ENCODE measurements at places on chromosomes 7 and 10.

DNA sequence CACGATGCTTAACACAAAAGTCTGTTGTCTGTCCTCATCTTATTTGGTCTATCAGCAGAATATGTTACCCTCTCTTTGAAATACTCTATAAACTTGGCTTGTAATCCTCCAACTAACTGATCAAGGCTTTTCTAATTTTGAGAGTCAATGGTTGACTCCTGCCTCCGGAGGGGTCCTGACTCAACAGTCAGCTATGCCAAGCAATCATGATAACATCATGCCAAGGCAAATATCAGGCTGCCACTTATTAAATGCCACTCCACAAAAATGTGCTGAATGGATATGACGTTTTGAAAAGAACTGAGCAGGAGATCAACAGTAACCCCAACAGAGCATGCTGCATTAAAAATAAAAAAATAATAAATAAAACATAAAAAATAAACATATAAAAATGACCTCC is 116.1 kb downstream of the PARD3 start:
- DNase-seq, result no peak

- DNase-seq, result no peak
Measured at GRCh38 chr7:142098004-142098403, 13.5 kb upstream of the MGAM2 start.

- DNase-seq, result no peak
Measured at GRCh38 chr10:109744020-109744419, 179.3 kb downstream of the XPNPEP1 start.

GRCh38 chr7:65235586-65235985 is 138.1 kb upstream of the ZNF92 start:
- DNase-seq, result no peak

DNA sequence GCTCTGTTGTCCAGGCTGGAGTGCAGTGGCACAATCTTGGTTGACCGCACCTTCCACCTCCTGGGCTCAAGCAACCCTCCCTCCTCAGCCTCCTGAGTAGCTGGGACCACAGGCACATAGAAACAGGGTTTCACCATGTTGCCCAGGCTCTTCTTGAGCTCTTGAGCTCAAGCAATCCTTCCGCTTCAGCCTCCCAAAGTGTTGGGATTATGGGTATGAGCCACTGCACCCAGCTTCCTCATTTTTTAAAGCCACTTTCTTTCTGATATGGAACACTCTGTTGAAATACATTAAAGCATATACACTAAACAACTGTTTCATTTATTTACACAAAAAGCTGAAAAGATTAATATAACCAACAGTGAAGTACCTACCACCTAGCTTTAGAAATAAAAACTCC is 117.2 kb downstream of the CLEC2L start:
- DNase-seq, result no peak

DNA sequence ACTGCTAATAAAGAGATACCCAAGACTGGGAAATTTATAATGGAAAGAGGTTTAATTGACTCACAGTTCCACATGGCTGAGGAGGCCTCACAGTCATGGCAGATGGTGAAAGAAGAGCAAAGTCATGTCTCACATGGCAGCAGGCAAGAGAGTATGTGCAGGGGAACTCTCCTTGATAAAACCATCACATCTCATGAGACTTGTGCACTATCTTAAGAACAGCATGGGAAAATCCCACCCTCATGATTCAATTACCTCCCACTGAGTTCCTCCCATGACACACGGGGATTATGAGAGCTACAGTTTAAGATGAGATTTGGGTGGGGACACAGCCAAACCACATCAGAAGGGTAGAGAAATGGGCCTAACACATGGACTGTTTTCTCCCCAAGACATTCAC is 156.3 kb downstream of the CCDC71L start:
- no peak for DNase-seq

DNA sequence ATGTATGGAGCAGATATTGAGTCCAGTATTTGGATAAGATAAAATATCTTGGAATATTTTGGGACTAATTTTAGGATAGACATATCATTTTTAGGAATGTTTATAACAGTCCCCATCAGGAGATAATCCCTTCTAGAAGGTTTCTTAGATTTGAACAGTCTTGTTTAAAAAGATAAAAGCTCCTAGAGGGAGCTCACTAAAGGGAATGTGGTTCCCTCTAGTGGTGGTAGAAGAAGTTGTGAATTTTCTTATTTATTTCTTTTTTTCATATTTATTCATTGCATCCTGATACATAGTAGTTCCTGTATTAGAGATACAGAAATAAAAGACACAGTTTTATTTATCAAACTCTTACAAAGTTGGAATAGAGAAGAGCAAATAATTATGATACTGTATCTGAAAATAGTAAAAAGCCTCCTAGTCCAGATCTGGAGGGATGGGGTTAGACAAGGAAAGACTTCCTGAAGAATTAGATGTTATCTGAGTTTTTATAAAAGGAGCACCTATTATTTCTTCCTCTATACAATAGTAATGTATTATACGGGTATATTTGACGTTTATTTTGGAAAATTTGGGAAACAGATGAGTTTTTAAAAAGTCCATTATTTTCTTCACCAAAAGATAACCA is 24.5 kb upstream of the KLF14 start:
- no peak for DNase-seq

- DNase-seq, result no peak
Measured at GRCh38 chr10:127694580-127695193, 42.3 kb upstream of the FOXI2 start.

- DNase-seq, result no peak
Measured at GRCh38 chr7:36939816-36940215, 215.5 kb upstream of the AOAH start.

DNA sequence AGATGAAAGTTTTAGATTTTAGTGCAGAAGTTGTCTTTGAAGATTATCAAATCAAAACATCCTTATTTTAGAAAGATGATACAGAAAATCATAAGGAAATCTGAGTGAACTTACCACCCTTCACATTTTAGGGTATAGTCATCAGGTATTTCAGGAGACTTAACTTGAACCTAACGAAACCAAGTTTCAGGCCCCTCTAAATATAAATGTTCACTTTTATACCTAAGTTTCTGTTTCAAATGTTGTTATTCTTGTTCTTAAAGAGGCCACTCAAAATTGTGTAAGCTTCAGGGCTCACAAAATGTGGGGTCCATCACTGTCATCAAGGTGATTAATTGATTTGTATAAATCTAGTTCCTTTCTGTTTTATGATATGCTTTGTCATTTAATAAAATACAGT is 216.2 kb downstream of the KIAA1217 start:
- DNase-seq, result no peak

DNA sequence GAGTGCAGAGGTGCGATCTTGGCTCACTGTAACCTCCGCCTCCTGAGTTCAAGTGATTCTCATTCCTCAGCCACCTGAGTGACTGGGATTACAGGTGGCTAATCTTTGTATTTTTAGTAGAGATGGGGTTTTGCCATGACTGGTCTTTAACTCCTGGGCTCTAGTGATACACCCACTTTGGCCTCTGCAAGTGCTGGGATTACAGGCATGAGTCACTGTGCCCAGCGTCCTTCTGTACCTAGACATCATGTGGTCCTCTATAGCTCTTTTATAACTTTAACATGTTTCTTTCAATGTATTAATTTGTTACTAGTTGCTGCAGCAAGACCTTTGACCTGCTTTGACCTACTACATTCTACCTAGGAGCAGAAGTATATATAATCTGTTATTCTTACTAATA is 38.7 kb upstream of the BICC1 start:
- DNase-seq, result no peak

- no peak for DNase-seq
Measured at GRCh38 chr7:8232999-8233847, 28.7 kb downstream of the ICA1 start.

DNA sequence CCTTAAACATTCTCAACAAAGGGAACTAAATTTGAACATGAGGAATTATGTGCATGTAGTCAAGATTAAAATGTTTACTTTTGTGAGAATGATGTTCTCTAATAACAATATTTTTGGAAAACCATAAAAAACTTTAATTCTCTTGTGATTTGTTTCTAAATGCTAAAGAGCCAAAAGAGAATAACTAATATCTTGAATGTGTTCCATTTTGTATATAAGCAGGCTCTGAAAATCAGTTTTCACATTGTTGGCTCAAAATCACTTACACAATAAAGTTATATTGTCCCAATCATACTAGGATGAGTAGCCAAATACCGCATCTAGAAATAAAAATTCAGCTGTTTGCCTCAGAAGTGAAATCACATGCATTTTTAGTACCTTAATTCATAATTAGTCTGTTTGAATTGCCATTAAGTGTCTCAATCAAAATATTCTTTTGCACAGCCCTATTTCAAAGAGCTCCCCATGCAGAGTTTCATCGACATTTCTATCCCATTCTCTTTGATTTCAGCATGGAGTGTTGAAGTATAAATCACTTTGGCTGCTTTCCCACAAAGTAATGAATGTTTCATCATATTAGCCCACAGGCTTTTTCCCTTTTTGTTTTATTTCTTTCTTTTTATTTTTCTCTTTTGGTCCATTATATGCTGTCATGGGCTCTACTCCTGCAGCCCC is 420.3 kb upstream of the POM121L12 start:
- no peak for DNase-seq

DNA sequence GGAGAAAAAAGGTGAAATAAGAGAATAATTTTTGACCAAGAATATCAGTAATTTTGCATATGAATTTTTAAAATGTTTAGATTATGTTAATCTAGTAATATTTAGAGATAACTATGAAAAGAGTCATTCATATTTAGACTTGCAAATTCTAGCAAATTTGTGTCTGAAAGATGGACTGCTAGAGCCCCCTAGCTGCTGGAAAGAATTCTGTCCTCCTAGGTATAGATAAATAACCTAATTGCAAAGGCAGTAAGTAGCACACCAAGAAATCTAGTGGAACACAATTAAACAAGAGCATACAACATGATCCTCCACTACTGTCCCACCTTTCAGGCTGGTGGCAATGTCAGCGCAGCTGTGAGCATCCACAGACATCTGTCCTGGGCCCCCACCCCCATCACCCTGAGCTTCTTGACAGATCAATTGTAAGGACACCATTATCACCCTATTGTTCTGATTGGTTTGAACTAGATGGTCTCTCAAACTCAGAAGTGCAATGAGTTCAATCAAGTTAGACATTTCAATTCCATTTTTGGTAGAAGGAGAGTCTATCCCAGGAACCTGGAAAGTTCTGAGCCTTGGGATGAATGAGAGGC is 15.0 kb upstream of the GFRA1 start:
- DNase-seq, result no peak

GRCh38 chr7:31490796-31491314 is 23.0 kb upstream of the ITPRID1 start:
- no peak for DNase-seq

DNA sequence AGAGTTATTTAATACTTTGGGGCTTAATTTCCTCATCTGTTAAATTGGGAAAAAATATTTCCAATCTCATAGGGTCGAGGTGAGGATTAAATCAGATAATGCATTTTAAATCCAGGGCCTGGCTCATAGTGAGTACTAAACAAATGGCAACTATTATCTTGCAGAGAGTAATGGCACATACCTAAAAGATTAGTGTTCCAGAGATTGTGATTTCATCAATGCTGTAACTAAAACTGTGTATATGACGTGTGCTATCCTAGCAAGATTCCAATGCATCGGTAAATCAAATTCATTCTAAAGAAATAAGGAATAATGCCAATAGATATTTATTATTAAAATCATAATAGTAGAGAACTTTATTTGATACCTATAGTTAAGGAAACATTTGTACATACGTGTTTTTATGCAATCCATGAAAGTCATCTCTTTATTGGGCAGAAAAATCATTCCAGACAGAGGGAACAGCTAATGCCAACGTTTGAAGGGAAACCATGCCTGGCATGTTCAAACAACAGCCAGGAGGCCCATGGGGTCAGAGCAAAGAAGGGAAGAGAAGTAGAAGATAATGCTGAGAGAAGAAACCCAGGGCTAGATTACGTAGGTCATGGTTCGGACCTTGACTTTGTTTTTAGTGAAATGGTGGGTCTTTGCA is 174.8 kb upstream of the AGR3 start:
- no peak for DNase-seq

- DNase-seq, result no peak
Measured at GRCh38 chr7:43888993-43889945, 17.1 kb downstream of the URGCP start.

GRCh38 chr7:142925413-142925812 is 8.1 kb downstream of the TRPV5 start:
- DNase-seq, result no peak

DNA sequence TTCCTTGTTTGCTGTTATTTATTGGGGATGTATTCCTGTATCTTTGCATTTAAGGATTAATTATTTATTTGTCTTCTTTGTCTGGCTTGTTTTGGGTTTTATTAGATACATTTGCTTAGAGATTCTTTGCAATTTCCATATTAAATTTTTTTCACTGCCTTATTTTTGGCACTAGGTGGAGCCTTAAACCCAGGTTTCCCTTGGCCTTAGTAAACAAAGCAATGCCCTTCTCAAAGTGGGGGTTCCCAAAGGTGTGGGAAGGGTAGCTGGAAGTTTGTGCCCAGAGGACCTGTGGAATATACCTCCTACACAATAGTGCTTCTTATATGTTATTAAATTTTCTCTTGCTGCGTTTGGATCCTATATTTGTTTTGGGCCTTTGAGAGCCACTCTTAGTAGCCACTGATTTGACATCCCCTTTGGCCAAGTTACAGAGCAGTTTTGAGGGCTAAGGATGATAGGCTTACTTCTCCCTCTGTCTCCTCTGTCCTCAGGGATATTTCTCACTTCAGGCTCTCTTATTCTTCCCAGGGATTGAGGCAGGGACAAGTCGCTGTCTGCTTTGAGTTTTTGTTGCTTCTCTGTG is 162.3 kb downstream of the ITGB1 start:
- DNase-seq, result no peak

DNA sequence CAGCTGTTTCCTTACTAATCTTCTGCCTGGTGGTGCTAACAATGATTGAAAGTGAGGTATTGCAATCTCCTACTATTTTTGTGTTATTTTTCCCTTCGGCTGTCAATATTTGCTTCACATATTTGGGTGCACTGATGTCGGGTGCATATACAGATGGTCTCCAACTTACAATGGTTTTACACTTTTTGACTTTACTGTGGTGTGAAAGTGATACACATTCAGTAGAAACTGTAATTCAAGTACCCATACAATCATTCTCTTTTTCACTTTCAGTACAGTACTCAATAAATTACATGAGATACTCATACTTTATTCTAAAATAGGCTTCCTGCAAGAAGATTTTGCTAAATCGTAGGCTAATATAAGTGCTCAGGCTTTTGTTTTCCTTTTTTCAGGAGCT is 73.2 kb downstream of the RNF216 start:
- DNase-seq, result no peak

- DNase-seq, result no peak
Measured at GRCh38 chr7:135209225-135209834, 2.0 kb downstream of the WDR91 start.

- DNase-seq, result no peak
Measured at GRCh38 chr7:93622036-93623033, 47.8 kb upstream of the CALCR start.

- DNase-seq, result no peak
Measured at GRCh38 chr7:107615910-107616680, 36.0 kb downstream of the BCAP29 start.

DNA sequence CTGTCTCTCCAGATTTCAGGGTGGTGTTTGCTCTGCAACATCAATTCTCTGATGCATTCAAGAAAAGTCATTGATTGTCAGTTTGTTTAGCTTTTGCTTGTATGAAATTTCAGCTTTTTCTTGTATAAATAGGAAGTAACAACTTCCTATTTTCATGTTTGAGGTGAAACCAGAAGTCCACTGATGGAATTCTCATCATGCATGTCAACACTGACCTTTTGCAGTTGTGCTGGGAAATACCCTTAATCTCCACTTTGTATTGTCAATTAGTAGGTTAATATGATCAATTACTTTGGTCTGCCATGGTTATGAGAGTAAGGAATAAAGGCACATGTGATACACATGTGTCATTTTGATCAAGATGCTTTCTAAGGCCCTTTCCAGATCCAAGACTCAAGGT is 208.8 kb upstream of the HPS1 start:
- no peak for DNase-seq

GRCh38 chr7:13628239-13629001 is 361.0 kb downstream of the ETV1 start:
- DNase-seq, result no peak
